T-helper 22 cell (primary cell): ENCODE measurements at places on chromosomes 11 and 22.

DNA sequence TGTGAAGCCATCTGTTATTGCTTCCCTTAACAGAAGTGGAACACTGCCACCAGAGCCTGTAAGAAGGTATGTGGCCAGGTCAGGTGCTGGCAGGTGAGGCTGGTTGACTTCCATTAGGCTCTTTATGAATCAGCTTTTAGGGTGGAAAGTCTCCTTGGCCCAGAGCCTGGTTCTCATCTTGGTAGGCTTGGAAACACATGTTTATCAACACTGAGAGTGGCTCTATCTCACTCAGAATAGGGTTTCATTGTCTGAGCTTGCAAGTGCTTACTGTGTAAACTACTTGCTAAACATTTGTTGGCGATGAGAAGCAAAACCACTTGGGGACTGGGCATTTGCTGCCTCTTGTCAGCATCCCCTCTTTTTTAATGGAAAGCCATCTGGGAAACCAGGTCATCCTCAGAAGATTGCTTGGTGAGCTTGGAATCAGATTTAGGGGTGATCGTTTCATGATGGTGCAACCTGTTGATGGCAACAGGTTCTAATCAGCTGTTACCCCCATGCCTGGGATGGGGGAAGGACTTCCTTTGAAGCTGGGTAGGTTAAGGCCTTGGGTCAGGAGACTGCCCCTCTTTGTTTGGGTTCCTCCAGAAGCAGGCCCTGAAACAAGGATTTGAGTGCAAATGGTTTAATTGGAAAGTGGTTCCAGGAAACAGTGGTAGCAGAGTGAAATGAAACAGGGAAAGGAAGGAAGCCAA, 75.0 kb upstream of the AMPD3 start:
- no peak for DNase-seq

DNA sequence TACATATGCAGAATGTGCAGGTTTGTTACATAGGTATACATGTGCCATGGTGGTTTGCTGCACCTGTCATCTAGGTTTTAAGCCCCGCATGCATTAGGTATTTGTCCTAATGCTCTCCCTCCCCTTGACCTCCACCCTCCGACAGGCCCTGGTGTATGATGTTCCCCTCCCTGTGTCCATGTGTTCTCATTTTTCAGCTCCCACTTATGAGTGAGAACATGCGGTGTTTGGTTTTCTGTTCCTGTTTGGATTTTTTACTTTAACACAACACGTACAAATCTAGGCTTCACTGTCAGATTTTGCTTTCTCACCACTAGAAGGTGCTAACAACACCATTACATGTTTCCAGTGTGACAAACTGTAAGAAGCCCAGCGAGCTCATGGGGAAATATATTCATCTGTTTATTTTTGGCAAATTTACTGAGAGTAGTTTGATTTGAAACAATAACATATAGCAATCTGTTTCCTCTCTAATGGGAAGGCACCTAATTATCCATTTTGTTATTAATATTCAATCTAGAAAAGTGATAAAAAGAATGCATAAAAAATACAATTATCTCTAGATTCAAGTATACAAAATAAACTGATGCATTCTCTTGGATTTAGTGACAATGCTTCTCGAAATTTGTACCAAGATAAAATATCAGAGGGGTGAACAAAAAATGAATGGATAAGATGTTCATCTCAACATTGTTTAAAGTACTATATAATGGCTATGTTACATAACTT, 23.2 kb upstream of the BIRC3 start:
- DNase-seq, result no peak

GRCh38 chr11:91394727-91395414, 829.7 kb upstream of the FAT3 start:
- DNase-seq, result no peak

DNA sequence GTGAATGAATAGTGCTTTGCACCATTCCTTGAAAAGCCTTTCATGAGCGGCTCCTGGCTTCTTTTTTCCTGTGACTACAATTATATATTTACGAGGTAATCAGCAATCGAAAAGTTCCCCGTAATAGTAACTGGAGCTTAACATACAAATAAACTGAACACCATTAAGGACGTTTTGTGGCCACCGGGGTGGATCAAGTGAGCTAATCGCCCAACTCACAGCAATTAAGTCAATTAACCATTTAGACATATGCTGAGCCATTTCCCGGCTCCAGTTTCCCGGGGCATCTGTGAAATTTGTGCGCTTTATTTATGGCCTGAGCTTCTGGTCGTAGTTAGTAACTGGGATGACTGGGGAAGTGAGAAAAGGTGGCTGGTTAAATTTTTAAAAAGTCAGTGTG, 465.2 kb downstream of the MIAT start:
- no peak for DNase-seq

- DNase-seq, result no peak
Observed at GRCh38 chr22:49230194-49230577, 597.5 kb downstream of the BRD1 start.

- no peak for DNase-seq
Observed at GRCh38 chr11:124865181-124865901, at the start of gene ROBO3. TSS of gene ROBO3 (plus strand) at chr11:124865432. CDS start at chr11:124865578, 146 bp downstream.
